ENCODE measurements at places on chromosomes 3 and 15.

DNA sequence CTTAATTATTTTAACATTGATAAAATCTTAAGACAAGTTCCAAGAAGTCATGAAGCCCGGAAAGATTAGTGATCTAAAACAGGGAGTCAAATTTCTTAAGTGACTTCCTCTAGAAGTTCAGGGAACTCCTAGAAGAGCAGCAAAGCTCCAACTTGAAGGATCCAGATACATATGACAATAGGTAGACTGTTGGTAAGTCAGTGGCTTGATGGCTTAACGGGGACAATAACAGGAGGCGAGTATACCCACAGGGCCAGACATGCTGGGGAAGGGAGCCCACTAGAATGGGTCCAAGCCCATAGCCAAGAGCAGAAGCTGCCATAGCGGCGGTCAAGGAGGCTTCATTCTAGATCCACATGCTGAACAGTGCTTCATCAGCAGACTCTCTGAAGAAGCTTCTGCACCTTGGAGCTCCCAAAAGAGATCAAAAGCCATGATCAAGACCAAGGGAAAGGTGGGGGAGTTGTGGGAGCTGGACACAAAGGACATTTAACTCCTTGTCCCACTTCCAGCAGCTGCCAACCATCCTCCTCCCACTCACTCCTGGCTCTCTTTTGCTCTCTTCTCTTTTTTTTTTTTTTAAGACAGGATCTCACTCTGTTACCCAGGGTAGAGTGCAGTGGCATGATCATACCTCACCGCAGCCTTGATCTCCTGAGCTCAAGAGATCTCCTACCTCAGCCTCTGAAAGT, 10.2 kb upstream of the CA12 start:
- no peak for DNase-seq

GRCh38 chr3:58192069-58192468, 18.7 kb downstream of the DNASE1L3 start:
- DNase-seq: no peak

DNA sequence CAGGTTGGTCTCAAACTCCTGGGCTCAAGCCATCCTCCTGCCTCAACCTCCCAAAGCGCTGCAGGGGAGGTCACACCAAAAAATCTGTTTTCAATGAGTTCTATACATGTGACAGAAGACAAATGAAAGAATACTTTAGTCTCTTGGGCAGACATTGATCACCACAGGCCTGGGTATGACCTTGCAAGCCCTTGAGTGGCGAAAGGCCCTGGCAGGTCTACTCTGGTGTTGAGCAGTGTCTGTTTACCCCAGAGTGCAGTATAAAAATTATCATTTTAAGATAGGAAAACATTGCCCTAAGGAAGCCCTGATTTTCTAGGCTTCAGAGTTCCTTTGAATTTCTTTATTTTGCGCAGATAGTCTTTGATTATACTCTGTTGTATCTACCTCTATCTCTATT, 61.6 kb upstream of the GBE1 start:
- no peak for DNase-seq

DNA sequence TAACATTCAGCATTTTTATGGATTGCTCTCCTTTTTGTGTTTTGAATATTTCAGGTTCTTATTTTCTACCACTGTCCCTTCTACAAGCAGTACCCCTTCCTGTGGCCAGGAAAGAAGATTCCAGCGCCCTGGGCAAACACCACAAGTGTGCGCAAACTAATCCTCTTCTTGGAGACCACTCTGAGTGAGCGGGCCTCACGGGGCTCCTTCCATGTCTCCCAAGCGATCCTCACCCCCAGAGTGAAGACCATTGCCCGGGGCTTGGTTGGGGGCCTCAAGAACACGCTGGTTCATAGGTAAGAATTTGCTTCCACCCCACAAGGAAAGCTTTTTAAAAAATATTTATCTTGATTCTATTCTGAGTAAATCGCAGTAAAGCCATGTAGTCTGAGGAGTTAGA, 118.7 kb upstream of the ZBED2 start:
- no peak for DNase-seq

DNA sequence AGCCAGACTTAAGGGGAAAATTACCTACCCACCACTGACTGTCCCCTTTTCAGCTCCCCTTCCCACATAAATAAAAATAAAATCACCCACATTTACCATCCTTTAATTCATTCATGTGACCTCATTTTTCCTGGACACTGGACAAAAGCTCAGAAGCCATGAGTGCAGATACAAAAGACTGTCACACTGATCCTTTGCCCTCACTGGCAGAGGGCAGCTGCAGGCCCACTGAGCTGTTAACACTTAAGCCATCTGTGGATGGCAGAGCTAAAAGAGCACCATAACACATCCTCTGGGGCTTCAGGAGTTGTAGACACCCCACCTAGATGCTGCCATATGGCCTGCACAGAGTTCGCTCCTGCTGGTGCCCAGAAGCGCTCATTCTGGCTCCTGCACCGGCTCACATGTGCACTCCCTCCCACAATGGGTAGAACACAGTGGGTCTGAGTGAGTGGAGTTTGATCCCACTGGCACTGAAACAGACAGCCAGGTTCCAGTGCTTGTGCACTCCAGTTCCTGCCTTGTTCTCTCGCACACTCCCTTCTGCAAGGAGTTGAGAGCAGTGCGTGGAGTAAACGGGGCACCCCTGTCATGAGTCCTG, 38.8 kb downstream of the EDC3 start:
- DNase-seq: no peak
